ENCODE measurements at places on chromosomes 1 and 21.

- DNase-seq: peak; percentile 95
Observed at GRCh38 chr1:85259118-85259911, at the start of gene C1orf52. Gene C1orf52, minus strand, starts transcription at chr1:85259662. Its CDS starts 29 bp downstream, at chr1:85259633.

- no peak for DNase-seq
Observed at GRCh38 chr21:39079617-39080016, 103.6 kb downstream of the PSMG1 start.

- DNase-seq: no peak
Observed at GRCh38 chr1:39970274-39970673, 15.3 kb downstream of the MFSD2A start.

- peak; percentile 64 for DNase-seq
Observed at GRCh38 chr1:225767634-225768540, 9.7 kb upstream of the SRP9 start.

DNA sequence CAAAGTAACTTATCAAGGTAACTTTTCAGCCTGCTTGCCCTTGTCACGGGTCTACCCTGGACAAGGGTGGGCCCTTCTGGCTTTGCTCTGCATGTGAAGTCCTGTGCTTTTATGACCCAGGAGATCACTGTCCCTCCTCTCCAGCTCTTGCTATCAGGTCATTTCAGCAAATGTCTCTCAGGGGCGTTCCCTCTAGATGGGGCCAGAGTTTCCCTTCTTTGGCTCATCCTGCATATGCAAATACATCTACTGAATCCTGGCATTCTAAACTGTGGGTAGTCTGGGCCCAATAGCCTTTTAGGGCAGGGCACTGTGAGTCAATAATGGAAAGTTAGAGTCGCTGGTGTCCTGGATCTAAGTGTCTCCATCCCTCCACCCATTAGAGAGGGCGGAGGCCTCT, 366.9 kb upstream of the USP24 start:
- no peak for DNase-seq

DNA sequence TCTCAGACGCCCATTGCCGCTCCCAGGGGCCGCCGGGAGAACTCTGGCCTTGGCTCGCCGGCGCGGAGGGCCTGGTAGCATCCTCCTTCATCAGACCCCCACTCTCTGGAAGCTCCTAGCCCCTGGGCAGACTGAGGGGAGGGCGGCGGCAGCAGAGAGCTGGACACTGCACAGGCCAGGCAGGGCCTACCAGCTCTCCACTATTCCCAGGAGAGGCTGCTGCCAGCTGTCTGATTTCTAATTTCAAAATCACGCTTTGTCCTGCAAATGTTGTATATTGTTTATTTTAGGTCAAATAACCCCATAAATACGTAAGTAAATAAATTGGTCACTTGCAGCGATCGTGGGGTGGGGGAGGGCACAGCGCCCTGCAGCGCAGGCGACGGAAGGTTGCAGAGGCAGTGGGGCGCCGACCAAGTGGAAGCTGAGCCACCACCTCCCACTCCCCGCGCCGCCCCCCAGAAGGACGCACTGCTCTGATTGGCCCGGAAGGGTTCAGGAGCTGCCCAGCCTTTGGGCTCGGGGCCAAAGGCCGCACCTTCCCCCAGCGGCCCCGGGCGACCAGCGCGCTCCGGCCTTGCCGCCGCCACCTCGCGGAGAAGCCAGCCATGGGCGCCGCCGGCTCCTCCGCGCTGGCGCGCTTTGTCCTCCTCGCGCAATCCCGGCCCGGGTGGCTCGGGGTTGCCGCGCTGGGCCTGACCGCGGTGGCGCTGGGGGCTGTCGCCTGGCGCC, at the start of gene MTARC1:
TSS of gene MTARC1 (plus strand) at position 577 of the 732 bp plus-strand sequence. CDS start at position 609, 32 bp downstream.
- DNase-seq: no peak
